ENCODE measurements at places on chromosomes 11 and 22. TPM values are rescaled to one million over a fixed set of nuclear protein-coding genes. Genes with fewer than 3 reads are reported as not detected.

DNA sequence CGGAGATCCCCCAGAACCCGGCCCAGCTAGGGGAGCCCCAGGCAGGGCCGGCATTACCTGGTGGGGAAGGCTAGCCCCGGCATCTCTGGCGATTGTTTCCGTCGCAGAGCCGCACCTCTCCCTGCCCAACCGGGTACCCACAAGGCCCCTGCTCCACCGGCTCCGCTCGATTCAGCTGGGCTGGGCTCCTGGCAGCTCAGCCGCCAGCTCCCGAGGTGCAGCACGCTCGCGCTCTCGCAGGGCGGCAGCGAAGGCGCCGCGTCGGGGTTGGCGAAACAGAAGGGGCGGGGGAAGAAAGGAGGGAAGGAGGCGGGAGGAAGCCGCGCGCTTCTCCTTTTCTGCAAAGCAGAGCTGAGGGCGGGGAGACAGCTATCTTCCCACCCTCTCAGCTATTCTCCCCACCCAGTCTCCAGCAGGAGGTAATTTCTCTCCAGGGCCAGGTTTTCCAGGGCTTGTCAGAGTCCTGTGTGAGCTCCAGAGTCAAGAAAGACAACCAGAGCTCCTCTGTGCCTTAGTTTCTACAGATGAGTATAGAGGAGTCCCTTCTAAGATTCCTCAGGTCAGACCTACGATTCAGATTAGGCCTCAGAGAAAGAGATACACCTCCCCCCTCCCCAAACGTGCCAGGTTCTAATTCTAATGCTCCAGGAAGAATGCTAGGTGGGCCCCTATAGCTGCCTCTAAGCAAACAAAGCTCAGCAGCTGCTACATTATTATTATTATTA is 62.0 kb downstream of the PAK1 start:
- DNase-seq = peak; percentile 87

- peak; percentile 77 for DNase-seq
These were observed 22.0 kb upstream of the TLCD5 start for GRCh38 chr11:120303004-120303637.

OR4D5 gene
- total RNA-seq = not detected

- peak; percentile 65 for DNase-seq
These were observed 55.6 kb downstream of the P4HA3 start for GRCh38 chr11:74255741-74256375.

DNA sequence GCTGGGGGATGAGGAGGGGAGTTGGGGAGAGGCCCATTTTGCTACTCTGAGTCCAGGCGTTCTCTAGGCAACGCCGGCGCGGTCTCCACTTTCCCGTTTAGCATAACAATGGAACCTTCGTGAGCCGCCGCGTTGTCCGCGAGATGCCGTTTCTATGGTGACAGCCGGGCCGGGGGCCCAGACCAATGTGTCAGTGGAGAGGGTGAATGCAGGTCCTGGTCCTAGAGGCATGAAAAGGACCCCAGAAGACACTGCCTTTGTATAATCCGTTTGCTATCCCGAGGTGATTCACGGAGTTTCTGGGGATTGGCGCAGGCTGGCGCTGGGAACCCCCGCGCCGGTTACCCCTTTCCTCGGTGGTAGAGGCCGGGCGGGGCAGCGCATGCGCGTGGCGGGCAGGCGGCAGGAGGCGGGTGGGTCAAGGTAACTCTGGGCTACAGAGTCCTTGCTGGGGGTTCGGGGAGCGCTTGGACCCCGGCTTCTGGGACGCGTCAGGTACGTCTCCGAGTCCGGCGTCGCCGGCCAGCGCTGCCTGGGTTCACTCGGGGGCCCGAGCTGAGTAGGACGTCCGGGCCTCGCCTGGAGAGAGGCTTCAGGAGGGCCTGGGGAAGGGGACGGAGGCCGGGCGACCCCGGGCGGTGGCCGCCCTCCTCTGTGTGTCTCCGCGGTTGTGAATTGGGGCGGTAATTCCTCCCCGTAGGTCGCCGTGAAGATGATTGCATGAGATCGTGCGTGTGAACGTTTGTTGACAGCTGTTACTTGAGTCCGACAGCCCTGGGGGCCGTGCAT is at the start of the genes CBY1 and FAM227A:
TSS of gene CBY1 (plus strand) at position 383 of the 789 bp plus-strand sequence. CDS start 11,417 bp downstream, outside the sequence.
TSS of gene FAM227A (minus strand) at position 137 of the 789 bp plus-strand sequence. CDS start 6,224 bp downstream, outside the sequence.
- DNase-seq = peak; percentile 86

DNA sequence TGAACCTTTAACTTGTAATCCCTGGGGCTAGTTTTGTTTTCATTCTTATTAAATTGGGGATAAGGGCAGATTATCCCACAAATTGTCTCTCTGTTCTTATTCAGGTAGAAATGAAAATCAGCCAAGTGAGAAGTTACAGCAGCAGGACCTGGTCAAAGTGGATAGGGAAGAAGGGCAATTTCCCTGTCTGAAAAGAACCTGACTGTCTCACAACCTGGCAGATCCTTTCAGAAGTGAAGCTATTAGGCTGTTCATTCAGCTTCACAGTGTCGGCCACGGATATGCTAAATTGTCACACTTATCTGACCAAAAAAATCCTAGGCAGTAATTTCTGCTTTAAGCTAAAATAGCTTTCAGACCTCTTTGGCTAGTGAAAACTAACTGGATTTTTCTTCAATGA is 712.6 kb upstream of the ANO5 start:
- DNase-seq = no peak

- peak; percentile 35 for DNase-seq
These were observed 18.8 kb downstream of the P2RY2 start for GRCh38 chr11:73236854-73237253.

DNA sequence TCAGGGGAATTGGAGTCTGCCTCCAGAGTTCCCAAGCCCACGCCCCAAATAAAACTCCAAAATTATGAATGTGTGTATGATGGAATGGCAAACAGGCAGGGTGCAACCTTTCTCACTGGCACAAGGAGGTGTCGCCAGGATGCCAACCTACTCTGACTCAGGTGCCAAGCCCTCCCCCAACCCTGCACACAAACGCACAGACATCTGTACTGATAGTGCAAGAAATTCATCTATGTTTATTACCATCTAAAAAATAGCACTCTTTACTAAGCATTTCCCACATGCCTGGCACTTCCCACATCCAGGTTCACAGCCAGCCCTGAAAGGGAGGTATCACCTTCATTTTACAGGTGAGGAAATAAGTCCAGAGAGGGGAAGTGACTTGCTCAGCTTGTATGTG is 1.2 kb downstream of the PLA2G3 start:
- no peak for DNase-seq

- DNase-seq = no peak
These were observed 14.7 kb upstream of the TAB1 start for GRCh38 chr22:39384750-39385480.

RIMBP3C gene
- 0.92 TPM for total RNA-seq

DNA sequence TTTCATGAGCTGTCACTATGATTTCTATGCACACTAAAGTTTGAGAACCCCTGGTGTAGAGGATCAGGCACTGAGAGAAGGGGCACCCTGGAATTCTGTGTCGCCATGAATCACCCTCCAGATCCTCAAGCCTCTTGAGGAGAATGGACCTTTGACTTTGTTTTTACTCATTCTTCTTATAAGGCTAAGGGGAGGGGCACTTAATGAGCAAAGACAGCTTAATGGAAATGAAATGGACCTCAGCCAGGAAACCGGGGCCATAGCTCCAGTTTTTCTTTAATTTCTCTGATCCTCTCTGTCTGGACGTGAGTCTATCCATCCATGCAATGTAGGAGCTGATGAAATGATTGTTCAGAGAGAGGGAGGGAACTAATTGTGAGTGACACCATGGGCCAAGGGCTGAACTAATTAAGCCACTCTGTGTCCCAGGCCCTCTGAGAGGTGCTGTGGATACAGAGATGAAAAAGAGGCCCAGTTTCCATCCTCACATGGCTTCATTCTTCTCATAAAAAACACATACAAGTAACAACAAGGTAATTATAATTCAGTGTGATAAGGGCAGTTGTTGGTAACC is 32.8 kb downstream of the OR2AT4 start:
- DNase-seq = no peak

GRCh38 chr22:29377979-29378378 is 10.4 kb downstream of the AP1B1 start:
- no peak for DNase-seq

CTR9 gene
- total RNA-seq = 45.3 TPM

DNA sequence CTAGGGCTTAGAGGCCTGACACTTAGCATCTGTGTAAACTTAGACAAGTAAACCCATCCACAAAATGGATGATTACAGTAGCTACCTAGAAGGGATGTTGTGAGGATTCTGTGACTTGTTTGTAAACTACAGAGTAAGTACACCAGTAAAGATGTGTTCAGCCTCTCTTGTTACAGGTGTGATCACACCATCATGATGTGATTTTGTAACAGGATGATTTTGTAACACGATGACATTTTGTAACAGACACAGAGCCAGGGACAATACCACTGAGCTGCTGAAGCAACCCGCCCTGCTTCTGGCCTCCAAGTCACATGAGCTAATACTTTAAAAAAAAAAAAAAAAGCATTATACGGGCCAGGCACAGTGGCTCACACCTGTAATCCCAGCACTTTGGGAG is 17.0 kb downstream of the FADD start:
- DNase-seq = no peak

DNA sequence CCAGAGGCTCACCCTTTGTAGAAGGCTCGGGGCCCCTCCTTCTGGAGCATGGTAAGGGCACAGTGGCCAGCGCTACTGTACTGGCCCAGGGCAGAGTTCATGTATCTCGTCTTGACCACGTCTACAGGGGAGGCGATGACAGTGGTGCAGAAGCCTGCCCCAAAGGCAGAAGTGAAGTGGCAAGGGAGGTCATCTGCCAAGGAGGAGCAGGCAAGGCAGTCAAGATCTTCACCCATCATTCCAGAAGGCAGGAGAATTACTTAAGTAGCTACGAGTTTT is 7.2 kb downstream of the UCP2 start:
- no peak for DNase-seq

GRCh38 chr11:65542738-65543390 is 15.3 kb downstream of the LTBP3 start:
- DNase-seq = no peak

IFTAP gene
- total RNA-seq = 1.8 TPM

GRCh38 chr11:17132654-17133053 is 55.2 kb upstream of the RPS13 start:
- DNase-seq = no peak

CALCA gene
- total RNA-seq = not detected

SCARF2 gene
- total RNA-seq = 1.2 TPM

RAG2 gene
- not detected for total RNA-seq

GRCh38 chr11:44752713-44753112 is 26.0 kb downstream of the TSPAN18 start:
- DNase-seq = no peak

DNA sequence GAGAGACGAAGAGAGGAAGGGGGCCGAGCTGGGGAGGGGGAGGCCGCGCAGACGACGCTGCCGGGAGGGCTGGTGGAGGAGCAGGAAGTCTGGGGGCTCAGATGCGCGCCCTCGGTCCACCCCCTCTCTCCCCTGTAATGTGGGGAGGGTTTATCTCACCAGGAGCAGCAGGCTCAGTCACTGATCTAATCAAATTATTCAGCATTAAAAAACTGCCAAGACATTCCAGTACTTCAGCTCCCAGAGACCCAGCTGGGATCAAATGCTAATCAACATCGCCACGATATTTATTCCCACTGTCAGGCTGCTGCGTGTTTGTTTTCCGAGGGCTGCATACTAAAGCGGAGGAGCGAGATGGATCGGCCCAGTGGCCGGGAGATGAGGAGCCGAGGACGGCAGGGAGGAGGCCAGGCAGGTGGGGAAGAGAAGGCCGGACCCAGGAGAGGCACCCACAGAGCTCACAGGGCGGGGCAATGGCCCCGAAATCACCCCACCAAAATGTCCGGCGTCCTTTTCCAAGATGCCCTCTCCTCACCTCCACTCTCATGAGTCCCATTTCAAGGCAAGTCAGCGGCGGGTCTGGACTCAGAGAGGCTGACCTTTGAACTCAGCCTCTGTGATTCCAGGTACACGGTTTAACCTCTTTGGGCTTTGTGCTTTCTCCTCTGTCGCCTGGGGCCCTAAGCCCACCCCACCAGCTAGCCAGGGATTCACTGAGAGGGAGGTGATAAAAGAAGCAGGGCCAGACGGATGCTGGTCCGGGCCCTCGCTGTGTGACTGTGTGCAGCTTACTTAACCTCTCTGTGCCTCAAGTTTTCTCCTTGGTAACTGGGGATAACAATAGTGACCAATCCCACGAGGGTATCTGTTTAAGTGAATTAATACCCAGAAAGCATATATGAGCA is 502.1 kb downstream of the MN1 start:
- DNase-seq = no peak
